ENCODE measurements at places on chromosomes 2 and 18.

DNA sequence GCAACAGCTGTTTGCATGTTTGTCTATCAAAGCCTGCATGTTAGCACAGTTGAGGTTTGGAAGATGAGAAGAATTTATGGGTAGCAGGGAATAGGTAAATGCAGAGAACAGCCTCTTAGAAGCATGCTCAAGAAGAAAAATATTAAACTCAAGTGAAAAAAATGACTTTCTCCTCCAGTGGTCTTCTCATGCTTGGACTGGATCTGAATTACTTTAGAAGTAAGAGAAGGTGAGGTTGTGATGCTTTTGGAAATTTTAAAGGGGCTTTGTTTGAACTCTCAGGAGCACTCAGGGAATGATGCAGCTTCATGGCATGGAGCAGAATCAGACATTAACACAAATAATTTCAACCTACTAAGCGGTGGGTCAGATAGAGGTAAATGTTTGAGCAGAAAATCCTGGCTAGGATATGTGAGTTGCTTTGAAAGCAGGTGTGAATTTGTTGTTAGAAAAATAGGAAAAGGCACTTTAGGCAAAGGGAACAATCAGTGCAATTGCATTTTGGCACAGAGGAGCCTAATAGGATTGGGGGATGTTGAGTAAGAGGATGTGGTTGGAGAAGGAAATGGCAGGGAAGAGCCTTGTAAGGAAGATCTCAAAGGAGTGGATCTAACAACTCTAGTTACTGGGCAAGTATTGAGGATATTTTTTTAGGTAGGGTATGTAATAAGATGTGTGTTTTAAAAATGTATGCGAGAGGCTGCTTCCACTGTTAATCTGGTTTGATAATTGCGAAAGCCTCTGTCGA is 76.3 kb downstream of the DDX1 start:
- peak; percentile 71 for DNase-seq

GRCh38 chr18:62446511-62446910 is 76.3 kb upstream of the ZCCHC2 start:
- DNase-seq, result no peak

DNA sequence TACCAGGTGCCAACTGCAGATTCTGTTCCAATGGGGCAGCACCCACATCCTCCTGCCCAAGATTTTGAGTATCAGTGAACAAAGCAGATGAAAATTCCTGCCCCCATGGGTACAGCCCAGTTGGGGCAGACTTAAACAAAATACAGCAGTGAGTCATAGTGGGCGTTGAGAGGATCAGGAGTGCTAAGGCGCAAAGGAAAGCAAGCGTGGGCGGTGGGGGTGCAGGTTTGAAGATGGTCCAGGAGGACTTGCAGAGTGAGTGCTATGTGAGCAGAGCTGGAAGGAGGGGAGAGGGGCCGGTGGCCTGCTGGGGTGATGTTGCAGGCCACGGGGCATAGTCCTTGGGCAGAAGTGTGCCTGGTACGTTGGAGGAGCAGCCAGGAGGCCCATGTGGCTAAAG is 24.7 kb downstream of the STEAP3 start:
- DNase-seq, result peak; percentile 40

DNA sequence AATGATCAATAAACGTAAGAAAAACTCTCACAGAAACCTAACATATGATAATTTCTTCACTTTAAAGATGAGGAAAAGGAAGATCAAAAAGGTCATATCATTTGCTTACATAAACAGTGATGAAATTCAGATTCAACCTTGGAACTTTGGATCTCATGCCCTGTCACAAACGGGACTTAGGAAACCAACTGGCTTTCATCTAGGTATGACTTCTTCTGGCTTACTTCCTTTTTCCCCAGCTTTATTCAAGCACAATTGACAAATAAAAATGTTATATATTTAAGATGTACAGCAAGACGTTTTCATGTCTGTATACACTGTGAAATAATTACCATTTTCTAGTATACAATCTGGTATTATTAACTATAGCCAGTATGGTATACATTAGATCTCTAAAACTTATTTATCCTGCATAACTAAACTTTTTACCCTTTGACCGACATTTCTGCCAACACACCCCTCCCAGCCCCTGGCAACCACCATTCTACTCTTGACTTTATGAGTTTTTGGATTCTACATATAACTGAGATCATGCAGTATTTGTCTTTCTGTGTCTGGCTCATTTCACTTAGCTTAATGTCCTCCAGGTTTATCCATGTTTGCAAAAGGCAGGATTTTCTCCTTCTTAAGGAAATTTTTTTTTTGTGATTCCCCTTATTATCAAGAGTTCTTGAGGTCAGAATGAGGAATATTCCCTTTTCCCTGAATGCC is 46.0 kb upstream of the COBLL1 start:
- DNase-seq, result no peak
